WTC11 (cell line): ENCODE measurements at places on chromosomes 7 and 10. TPM values are rescaled to one million over a fixed set of nuclear protein-coding genes. Genes with fewer than 3 reads are reported as not detected.

GRCh38 chr10:5404208-5405041, at the start of gene TUBAL3:
Gene TUBAL3, minus strand, starts transcription at chr10:5404828. Its CDS starts 36 bp downstream, at chr10:5404792.
- DNase-seq: no peak

The TEX47 gene
- total RNA-seq: not detected in 3 replicates

GRCh38 chr10:11144626-11145494, 127.2 kb downstream of the CELF2 start:
- no peak for DNase-seq

The SKIDA1 gene
- 9.4 to 12.9 TPM (median 11.8 TPM) in 3 replicates for total RNA-seq

- no peak for DNase-seq
Measured at GRCh38 chr10:62687230-62687748, 117.2 kb upstream of the ADO start.

DNA sequence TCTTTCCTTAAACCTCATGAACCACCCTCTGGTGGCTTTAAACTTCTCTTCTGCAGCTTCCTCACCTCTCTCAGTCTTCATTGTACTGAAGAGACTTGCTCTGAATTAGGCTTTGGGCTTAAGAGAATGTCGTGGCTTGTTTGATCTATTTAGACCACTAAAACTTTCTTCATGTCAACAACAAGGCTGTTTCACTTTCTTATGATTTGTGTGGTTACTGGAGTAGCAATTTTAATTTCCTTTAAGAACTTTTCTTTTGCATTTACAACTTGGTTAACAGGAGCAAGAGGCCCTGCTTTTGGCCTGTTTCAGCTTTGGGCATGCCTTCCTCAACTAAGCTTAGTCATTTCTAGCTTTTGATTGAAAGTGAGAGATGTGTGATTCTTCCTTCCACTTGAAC, 38.1 kb upstream of the CDHR3 start:
- no peak for DNase-seq

- DNase-seq: peak; percentile 71
Measured at GRCh38 chr10:45418849-45419675, 45.0 kb downstream of the ALOX5 start.

DNA sequence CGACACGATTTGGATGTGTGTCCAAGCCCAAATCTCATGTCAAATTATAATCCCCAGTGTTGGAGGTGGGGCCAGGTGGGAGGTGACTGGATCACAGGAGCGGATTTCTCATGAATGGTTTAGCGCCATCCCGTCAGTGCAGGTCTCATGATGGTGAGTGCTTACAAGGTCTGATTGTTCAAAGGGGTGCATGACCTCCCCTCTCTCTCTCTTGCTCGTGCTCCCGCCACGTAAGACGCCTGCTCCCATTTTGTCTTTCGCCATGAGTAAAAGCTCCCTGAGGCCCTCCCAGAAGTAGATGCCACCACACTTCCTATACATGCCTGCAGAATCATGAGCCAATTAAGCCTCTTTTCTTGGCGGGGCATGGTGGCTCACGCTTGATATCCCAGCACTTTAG, 71.5 kb upstream of the NANOS1 start:
- no peak for DNase-seq

DNA sequence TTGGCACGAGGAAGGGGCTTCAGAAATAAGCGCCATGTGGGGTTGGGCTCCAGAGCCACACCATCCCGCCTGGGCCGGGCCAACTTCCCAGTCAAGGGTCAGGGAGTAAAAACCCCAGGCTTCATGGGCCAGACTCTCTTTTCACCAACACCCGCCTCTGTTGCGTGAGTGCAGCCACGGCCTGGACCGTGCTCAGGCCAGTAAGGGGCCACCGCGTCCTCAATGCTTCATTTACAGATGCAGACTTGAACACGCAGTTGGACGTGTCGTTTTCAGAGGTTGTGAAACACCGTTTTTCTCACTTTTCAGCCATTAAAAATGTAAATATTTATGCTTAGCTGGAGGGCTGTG, 161.0 kb downstream of the WDR37 start:
- DNase-seq: no peak

GRCh38 chr10:132270256-132270655, 37.5 kb downstream of the STK32C start:
- no peak for DNase-seq

DNA sequence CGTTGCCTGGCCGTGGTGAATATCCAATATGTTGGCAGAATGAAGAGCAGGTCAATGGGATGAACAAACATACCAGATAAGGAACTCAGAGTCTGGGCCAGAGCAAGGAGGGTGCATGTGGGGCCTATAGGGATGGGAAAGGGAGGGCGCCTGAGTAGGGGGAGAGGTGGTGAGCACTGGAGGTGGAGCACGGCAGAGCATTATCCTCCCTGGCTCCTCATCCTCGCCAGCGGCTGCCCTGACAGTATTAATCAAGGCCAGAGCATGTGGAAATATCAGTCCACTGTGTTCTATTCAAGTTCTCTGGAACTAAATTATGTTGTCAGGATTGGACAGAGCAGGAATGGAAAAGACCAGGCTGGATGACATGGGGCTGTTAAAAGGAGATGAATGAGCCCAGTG, 254.8 kb upstream of the ZMIZ1 start:
- DNase-seq: no peak

DNA sequence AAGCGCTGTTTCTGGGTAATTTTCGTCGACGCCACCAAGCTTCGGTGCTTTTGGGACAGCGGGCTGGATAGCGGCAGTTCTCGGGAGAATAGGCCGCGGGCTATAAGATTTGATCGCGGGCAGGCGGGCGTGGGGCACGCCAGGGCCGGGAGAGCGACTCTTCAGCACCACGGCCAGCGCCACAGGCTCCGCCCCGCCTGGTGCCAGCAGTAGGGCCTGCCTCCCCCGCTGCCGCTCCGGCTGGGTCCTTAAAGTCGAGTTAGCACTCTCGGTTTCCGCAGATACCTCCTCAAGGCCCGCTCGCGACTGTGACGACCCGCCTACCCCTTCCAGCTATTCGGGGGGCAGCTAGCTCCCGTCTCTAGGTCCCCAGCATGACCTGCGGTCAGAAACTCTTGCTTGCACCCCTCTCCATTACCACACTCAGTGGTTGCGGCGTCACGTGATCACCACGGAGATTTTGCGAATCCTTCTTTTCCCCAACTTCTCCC, 9.4 kb downstream of the NXPH1 start:
- peak; percentile 94 for DNase-seq

The MLXIPL gene
- total RNA-seq: 20.4 to 26.6 TPM (median 23.8 TPM) in 3 replicates

The MEIG1 gene
- total RNA-seq: not detected in 3 replicates

DNA sequence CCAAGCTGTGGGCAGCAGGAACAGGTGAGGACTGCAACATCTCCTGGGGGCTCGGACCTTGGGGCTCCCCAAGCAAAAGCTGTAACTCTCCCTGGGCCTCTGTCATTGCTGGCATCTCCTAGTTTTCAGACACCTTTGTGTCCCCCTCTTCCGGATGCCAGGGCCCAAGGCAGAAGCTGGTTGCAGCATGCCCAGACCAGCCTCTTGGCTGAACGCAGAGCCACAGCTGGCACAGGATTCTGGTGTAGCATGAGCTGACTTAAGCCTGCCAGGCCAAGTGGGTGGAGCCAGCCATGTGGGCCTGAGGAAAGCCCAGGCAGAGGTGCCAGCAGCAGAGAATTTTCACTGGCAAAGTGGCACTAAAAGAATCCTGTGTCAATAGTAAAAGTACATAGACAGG, 43.5 kb downstream of the ZWINT start:
- no peak for DNase-seq

DNA sequence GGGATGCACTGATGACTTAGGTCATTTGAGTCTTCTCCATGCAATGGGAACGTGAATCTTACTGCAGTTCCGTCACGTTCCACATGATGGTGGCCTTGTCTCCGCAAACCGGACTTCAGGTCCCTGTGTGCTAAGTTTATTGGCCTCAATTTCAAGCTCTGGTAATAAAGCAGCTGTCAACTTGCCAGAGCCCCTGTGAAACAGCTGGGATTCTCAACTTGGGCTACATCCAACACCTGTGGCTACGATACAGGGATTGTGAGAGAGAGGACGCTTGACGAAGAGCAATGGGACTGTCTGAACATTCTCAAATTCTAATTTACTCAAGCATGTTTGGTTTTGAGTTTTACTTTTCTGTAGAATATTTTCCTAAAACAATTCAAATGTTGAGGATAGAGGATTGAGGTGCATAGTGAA, 174.2 kb downstream of the PTN start:
- DNase-seq: peak; percentile 77

DNA sequence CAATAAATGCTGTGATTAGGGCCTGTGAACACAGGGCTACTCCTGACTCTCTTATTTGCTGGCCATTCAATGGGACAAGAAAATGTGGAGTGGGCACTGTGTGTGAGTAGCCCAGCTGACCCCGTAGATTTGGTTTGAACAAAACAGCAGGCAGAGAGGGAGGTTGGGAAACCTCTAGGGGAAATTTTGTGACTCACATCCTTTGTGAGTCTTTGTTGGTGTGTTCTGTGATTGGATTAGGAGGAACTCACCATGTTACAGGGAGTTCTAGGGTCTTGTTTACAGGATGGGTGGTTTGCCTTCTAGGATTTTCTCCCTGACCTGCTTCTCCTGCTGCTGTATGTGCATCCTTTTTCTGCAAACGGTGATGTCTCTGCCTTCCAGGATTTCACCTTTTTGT, 128.3 kb upstream of the MKI67 start:
- no peak for DNase-seq

The CNNM2 gene
- total RNA-seq: 23.5 to 28.0 TPM (median 27.0 TPM) in 3 replicates

DNA sequence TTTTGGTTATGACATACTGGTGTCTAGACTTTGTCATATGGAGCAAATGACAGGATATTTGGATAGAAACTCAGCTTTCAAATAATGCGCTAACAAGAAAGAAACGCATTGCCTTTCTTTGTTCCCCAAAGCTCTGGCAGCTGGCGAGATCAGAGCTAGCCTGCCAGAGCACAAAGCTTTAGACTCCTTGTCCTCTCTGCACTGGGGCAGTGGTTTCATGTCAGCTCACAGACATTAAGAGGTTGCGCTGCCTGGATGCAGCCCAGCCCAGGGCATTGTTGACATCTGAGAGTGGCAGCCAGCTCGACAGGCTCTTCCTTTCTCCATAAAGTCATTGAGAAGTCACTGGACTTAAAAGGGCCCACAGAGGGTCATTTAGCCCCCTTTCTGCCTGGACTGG, 212.0 kb downstream of the PLXNA4 start:
- DNase-seq: no peak

DNA sequence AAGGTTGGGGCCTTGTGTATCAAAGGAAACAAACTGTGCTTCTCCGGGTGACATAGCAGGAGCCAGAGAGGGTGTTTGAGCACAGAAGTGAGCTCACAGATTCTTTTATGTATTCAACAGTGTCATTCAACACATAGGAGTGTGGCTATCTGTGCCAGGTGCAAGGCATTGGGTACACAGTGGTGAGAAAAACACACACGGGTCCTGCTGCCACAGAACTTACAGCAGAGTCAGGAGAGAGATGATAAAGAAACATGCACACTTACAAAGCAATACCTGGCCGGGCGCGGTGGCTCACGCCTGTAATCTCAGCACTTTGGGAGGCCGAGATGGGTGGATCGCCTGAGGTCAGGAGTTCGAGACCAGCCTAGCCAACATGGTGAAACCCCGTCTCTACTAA, 16.3 kb upstream of the ECHDC3 start:
- DNase-seq: no peak

The MALRD1 gene
- 0.50 to 0.64 TPM (median 0.60 TPM) in 3 replicates for total RNA-seq

The SLC39A12 gene
- not detected in 3 replicates for total RNA-seq

The PILRA gene
- total RNA-seq: 1.8 to 3.2 TPM (median 3.0 TPM) in 3 replicates

GRCh38 chr10:51985336-51985735, 285.9 kb upstream of the CSTF2T start:
- no peak for DNase-seq

DNA sequence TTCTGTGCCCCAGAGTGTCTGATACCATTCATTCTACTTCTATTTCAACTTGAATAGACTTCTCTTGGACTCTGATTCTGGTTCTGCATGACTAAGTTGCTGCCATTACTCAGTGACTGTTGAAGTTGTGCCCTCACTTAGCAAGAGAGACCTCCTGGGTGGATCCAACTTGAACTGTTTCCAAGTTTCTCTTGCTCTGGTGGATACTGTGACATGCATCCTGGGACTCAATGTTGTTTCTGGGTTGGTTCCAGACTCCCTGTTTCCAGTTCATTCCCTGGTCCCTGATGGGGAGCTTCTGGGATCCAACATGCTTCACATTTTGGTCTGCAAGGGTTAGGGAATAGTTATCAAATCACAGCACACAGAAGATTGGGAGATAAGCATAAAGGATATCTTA, 26.2 kb upstream of the PRPF18 start:
- DNase-seq: no peak

DNA sequence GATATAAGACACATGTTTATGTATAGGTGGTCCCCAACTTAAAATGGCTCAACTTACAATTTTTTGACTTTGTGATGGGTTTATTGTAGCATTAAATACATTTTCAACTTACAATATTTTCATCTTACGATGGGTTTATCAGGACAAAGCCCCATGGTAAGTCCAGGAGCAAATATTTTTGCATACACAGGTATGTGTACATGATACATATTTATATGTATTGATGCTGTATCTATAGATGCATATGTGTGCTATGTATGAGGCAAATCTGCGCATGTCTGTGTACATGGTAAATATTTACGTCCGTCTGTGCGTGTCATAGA, 664 bp upstream of the UBE3C start:
- DNase-seq: no peak

DNA sequence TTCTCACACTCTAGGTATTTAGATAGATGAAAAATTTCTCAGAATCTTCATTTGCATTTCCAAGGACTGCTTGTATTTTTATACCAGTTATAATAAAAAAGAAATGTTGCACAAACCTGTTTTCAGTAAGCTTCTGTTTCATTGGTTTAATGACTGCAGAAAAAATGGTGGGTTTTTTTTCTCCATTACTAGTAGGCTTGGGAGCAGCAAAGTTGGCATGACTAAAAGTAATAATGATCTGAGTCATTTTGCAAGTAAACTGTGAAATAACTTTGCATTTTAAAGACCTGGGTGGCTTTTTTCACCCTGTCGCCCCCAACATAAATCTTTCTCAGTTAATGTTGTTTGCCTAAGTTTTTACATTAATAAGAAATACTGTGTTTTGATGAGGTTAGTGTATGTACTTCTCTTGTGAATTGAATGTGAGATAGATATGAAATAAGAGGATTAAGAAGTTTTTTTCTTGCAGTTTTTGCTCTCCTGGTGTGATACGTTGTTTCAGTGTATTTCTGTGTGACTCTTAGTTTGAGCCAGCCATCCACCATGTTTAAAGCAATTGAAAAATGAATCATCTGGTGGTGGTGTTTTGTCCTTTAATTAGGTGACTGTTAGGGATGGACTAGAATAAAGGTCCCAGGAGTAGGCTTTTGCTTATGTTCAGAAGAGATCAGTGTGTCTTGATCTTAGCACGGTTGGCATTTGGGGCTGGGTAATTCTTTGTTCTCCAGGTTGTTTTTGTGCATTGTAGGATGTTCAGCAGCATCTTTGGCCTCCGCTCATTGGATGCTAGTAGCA, 1.8 kb downstream of the GNAI1 start:
- DNase-seq: no peak

DNA sequence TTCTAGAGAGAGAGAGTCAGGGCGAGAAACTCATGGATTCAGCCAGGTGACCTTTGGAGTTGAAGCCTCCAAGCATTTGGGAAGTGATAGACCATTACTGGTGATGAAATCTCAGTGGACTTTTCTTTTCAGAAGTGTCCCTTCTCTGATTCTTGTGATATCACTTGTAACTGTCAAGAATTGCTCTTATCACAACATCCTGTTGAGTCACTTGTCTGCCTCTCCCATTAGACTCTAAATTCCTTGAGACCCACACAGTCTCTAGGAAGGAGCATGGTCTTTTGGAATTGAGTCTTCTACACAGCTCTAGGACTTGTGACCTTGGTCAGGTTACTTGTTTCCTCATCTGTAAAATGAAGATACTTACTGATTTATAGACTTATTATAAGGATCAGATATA, 81.0 kb downstream of the CFAP58 start:
- DNase-seq: no peak

GRCh38 chr10:86601956-86602602, 52.3 kb upstream of the OPN4 start:
- DNase-seq: no peak
